ENCODE measurements at places on chromosomes 6 and 20.

- DNase-seq, result no peak
Observed at GRCh38 chr6:14240411-14241166, 123.0 kb downstream of the CD83 start.

GRCh38 chr20:53716395-53716794 lies 122.8 kb upstream of the ZNF217 start:
- no peak for DNase-seq

- no peak for DNase-seq
Observed at GRCh38 chr6:132511210-132511830, 1.6 kb downstream of the STX7 start.

GRCh38 chr6:158121335-158121734 lies 46.7 kb downstream of the SERAC1 start:
- no peak for DNase-seq

DNA sequence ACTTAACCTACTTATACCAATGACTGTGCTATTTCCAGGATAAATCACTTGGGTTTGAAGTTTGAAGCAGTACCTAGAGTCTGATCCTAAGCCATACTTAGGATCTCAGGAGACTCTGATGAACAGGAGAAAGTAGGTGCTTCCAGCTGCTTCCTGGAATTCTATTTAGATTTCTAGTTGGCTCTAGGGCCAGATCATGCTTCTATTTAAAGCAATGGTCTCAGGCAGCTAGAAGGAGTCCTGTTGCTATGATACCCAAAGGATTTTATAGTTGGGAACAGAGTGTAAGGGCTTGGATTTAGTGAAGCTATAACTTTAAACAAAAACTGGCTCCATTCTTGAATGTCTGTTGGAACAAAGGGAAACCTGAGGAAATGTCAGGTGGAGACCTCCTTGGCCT lies 52.4 kb upstream of the TINAG start:
- DNase-seq, result no peak

- no peak for DNase-seq
Observed at GRCh38 chr6:119347466-119348095, 2.0 kb downstream of the MAN1A1 start.

GRCh38 chr6:25830458-25830857 lies 1.4 kb downstream of the SLC17A1 start:
- DNase-seq, result no peak

DNA sequence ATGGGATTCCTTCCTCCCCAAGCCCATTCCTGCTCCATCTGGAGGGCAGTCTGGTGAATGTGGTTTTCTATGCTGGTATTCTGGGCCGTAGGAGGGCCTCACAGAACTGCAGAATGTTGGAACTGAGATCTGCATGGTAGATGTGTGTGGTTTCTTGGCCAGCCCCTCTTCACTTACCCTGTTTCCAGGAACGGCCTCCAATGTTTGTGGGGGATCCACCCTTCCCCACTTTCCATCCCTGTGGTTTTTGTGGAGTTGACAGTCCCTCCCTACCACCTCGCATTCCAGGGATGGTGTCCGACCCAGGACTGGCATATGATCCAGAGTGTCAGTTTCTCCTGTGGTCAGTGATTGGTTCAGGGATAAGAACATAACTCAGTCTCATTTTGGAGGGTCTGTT lies 26.7 kb upstream of the TMEM14A start:
- no peak for DNase-seq

GRCh38 chr6:40956936-40957335 lies 82.1 kb downstream of the UNC5CL start:
- no peak for DNase-seq

DNA sequence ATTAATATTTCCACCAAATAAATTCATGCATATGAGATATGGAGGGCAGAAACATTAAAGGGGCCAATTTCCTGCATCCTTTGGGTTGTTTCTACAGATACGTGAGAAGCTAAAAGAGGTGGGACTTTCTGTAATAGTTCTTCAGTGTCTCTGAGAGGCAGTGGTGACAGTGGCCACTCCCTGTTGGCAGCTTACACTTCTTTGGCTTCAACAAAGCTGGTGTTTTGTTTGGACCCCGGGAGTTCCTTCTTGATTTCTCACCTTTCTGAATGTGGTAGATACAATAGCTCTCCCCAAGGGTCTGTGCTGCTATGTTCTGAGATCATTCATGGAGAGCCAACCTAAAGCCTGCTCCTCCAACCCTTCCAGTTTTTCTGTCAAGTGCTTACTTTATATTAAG lies 7.8 kb downstream of the PLCB1 start:
- DNase-seq, result no peak

DNA sequence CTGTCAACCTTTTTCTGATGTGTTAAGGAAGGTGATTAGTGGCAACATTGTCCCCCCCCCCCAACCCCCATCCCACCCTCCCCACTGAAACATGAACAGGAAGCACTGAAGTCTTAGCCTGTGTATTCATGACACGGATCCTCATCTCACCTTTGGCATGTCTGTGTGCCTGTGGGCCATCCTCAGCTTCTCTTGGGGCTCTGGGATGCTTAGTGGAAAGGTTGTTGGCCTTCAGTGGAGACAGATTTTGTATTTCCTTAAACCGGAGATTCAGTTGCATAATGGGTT lies 93.6 kb downstream of the RREB1 start:
- no peak for DNase-seq

GRCh38 chr6:41706876-41707564 lies 28.4 kb downstream of the TFEB start:
- DNase-seq, result no peak

DNA sequence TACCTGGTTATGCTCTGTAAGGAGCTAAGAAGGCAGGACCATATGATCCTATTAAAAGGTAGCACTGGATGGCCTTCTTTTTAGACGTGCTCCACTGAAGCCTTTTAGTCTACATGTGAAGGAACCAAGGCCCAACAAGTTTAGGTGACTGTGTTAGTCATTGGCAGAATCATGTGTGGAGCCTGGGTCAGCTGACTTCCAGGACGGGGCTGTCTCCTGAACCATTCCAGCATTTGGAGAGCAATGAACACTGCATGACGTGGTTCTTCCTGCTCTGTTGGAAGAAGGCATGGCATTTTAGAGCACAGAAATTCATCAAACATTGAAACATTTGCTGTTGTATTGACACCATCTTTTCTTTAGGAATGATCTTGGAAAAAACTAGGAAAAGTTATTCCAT lies 87.8 kb upstream of the TIAM2 start:
- no peak for DNase-seq

DNA sequence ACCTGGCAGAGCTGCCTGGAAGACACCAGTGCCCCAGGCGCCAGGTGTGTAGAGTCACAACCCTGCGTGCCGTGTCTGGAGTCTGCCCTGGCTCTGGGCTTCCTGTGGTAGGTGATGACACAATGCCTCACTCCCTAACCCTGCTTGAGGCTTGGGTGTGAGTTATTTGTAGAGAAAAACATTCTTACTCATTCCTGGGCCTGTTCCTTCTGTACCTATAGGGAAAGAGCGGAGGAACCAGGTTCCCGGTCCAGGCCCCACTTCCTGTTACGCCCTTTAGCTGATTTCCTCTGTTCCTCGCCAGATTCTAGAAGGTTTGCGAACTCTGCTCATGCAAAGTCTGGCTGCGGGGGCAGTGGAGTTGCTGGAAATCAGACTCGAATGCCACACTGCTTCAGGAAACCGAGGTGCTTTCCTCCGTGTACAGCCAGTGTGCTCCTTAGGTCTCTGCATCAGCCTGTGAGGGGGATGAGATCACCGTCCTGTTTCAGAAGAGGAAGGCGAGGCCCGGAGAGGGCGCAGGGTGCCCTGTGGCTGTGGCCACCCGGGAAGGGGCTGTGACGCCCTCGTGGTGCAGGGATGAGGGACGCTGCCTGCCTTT lies 67.1 kb upstream of the DUSP22 start:
- DNase-seq, result peak; percentile 66

GRCh38 chr6:15674690-15675386 lies 12.0 kb upstream of the DTNBP1 start:
- DNase-seq, result no peak

GRCh38 chr6:141610741-141611140 lies 522.0 kb upstream of the GJE1 start:
- peak; percentile 42 for DNase-seq

GRCh38 chr6:3410385-3411360 lies 46.2 kb downstream of the SLC22A23 start:
- DNase-seq, result peak; percentile 82

- no peak for DNase-seq
Observed at GRCh38 chr6:159842035-159842434, 42.0 kb downstream of the PNLDC1 start.

- DNase-seq, result no peak
Observed at GRCh38 chr20:1094751-1095150, 23.7 kb upstream of the PSMF1 start.

DNA sequence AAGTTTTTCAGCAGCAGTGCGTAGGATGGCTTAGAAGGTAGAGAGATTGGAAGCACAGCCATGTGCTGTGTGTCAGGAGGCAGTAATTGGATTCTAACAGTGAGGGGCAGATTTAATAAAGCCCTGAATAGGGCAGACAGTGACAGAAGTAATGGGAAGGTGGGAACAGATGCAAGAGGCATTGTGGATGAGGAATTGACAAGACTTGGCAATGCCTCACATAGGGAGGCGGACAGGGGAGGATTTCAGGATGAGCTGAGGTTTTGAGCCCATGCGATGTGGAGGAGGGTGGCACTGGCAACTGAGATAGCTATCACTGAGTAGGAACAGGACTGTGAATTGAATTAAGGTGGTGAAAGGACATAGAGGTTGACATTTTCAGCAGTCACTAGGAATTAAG lies 262.2 kb upstream of the FLRT3 start:
- DNase-seq, result no peak

- DNase-seq, result no peak
Observed at GRCh38 chr6:157182503-157183264, 140.6 kb downstream of the TMEM242 start.

- DNase-seq, result no peak
Observed at GRCh38 chr20:6034134-6034969, 19.5 kb downstream of the LRRN4 start.

DNA sequence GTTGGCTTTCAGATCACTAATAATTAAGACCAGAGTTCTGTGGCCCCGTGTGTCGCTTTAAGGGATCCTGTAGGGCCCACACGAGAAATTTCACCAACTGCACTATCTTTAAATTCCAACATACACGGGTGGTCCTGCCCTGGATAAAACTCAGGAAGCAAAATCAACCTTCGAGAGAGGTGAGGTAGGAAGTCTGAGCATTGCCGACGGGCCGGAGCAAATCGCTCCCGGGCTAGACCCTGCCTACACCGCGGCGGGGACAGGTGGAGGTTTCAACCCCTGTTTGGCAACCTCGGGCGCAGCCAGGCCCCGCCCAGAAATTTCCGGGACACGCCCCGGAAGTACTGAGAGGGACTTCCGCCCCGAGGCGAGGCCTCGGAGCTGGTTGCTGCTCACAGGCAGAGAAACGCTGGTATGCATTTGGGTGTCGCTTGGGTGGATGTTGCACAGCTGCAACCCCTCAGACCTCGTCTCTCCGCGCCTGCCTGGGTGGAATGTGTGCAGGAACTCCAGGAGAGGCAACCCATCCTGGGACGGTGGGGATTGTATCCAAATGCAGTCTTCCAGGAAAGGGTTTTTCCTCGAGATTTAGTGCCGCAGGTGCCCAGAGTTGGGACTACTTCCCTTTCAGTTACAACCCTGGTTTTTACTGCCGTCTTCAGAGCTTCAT lies 19.9 kb downstream of the ZKSCAN8 start:
- peak; percentile 74 for DNase-seq

DNA sequence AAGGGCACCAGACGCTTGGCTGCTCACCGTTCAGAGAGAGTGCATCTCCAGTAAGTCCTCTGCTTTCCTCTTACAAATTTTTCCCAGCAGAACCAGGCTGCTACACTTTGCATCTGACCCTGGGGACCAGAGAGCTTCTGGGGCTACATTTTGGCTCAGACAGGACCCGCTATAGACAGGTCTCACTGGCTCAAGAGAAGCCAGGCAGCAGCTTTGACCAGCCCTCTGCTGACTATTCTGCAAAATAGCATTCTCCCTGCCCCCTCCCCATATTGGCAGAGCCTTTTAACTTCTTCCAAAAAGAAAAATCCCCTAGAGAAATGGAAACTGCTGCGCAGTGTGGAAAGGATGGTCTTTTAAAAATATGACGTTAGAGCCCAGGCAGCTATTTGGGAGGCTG lies 37.2 kb downstream of the CPXM1 start:
- DNase-seq, result no peak

DNA sequence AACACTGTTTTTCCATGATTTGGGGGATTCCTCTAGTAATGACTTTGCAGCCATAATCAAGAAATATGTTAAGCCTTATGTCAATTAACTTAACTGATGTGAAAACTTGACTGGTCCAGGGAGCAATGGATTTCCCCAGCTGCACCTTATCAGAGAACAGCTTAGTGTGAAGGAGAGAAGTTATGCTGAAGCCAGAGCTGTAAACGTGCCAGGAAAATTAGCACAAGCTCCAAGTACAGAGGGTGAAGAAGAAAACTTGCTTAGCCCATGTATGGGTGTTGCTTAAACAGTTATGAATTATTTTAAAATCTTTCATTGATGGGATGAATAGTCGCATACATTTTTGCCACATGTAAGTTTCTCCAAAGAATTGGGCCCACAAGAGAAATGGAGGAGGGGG lies 214.9 kb upstream of the RNF217 start:
- no peak for DNase-seq

DNA sequence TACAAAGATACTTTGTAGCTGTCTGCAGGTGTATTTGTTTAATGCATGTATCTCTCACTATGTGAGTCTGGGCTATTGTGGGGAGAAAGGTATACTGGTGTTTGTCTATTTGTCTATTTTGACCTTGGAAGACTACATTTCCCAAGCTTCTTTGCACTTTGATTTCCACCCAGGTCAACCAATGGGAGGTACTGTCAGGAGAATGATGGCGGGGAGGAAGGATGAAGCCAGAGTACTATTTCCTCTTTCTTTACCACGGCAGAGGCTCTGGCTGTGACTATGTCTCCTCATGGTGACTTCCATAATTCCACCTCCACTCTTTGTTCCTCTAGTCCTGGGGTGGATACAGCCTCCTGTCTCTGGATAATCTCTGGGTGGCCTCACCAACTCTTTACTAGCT lies 23.1 kb downstream of the LBP start:
- DNase-seq, result no peak

- DNase-seq, result no peak
Observed at GRCh38 chr20:61976644-61977418, 88.8 kb downstream of the TAF4 start.

GRCh38 chr6:31350196-31351032 lies 6.6 kb downstream of the HLA-B start:
- DNase-seq, result no peak

DNA sequence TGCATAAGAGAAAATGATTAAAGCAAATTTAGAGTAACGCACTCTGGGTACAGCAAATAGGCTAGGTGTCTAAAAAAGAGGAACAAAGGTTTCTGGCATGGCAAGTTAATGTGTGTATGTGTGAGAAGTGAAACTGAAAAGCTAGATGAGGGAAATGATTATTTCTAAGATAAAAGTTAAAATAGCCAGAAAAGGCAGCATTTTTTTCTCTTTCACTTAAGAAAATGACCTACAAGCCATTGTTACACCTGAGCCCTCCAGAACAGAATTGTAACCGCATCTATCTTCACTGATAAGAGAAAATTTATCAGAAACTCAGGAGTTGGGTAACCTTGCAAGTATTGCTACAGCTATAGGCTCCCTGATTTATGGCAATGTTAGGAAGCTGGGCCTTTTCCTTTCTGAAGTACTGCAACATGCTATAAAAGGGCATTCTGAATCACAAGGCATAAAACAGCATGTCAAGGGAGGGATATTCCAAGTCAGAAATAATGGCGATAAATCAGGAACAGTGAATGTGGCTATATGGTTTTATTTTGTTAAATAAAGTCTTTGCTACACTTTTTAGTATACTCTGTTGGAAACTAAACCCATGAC lies 395.3 kb downstream of the TBC1D32 start:
- no peak for DNase-seq
